ENCODE measurements at places on chromosomes 2 and 18.
A peak's percentile ranks its signal among the peaks of the same experiment; 100 is the strongest.

- DNase-seq: no peak
These were observed 128.8 kb upstream of the SESTD1 start for GRCh38 chr2:179393481-179393880.

DNA sequence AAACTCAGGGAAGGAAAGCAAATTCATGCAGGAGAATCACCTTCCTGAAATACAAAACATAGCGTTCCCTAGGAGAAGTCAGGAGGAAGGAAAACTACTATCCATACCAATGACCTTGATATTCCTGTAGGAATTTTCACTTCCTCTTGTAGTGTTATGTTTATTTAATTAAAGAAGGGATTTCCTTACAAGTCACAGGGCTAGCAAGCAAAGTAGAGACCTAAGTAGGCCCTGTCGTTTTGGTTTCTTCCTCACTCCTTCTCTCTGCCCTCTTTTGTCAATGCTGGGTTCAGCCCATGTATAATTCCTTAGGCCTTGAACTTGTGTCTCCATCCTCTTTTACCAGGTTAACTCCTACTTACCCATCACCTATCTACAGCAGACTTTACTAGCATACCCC, 435.2 kb upstream of the LRATD1 start:
- no peak for DNase-seq

- DNase-seq: no peak
These were observed 123.1 kb upstream of the STK17B start for GRCh38 chr2:196294516-196294909.

DNA sequence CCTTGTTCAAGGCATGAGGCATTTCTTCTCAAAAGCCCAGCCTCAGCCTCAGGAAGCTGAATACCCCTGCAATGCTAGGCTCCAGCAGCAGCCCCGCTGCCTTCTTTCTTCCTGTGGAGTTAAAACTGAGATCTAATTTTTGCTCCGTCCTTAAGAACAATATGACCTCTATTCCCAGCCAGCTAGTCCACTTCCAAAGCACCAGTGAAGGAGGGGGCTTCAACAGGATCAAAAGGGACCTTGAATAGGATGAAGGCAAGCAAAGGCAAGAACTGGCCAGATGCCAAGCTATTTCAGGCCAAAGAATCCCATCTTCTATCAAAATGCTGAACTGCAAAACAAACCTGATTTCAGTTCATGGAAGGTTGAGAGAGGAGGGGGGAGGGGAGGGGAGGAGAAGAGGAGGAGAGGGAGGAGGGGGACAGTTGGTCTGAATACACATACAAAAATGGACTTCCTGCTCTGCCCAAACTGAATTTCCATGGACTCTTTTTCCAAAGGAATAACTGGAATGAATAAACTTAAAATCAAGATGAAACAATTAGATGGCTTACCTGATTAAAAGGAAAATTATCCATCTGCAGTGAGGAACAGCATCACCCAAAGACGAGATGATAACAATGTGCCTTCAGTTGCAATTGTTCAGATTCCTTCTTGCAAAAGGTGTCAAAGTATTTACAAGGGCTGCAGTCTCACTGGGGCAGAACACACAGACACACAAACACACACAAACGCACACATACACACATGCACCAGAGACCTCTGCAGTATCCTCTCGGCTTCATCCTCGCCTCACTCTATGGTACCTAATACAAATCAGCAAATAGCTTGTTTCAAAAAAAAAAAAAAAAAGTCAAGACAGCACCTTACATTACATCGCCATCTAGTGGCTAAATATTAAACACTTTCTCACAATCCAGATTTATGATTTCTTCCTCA, at the start of gene SCN1A:
Gene SCN1A (minus strand): TSS at position 804 of the 939 bp plus-strand sequence. CDS start 54,399 bp downstream, outside the sequence.
- peak; percentile 77 for DNase-seq

DNA sequence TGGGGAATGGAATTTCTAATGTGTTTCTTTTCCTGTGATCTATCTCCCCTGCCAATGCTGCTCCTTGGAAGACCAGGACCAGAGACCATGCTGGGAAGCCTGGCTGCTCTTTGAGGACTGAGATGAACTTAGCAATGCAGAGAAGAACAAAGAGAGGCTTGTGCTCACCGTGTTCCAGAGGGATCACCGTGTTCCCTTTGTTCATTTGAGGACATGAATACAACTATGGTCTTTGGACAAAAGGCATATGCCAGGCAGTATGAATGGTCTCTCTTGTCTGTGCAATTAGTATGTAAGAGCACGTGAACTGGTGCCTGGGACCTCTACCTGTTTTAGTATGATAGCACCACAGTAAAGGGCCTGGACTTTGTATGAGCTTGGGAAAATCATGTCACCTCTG, 139.9 kb downstream of the TDRD15 start:
- no peak for DNase-seq

- DNase-seq: no peak
These were observed 229.2 kb downstream of the SEPTIN10 start for GRCh38 chr2:109384308-109385271.

DNA sequence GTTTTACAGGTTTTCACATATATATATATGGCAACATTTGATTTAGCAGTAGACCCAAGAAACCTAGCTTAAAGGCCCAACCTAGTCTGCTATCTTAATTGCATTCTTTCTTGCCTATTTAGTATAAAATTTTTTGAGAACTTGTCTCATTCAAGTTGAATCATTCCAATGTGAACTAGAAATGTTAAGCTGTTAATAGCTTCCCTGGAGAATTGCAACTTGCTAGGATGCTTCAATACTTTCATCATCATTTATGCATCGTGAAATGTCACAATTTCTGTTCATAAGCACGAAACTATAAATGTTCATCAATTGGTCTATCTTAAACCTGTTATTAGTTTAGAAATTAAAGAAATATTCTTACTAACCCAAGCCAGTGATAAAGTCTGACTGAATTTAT, 217.6 kb downstream of the BABAM2 start:
- DNase-seq: no peak

DNA sequence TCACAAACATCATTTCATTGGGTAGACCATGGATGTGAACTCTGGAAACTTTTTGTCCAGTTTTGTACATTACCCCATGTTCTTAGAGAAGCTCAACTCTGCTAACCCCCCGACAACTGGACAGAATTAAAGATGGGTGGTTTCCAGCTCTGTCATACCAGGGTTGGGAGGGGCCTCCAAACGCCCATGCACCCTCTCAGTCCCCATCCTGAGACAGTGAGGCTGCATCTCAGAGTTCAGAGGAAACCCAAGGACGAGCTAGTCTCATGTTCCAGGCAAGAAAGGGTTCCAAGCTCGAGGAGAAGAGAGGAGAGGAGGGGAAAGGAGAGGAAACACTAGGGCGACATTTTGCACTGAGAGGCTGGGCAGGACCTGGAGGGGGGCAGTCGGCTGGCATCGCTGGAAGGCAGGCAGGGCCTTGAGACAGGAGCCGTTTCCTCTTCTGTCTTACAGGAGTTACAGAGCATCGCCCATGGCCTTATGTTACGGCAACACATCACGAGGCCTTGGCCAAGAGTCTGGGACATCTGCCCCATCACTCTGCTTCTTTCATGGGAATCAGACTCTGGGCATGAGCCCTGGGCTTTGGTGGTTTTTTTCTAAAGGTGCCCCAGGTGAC, 16.4 kb downstream of the MAL start:
- no peak for DNase-seq

DNA sequence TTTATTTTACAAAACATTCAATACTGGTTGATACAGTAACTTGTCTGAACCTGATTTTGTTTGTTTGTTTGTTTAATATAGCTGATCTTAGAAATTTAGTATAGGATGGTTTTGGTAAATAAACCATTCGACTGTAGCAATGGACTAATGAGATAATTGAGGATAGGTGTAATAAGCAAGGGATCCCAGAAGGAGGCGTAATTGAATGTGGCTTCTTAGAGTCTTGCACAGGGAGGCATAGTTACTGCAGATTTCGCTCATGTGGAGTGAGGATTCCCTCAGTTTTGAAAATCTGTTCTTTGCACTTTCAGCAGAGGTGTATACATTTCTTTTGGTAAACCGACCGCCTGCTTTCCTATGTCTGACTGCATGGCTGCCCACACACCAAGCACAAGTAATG, 709.6 kb downstream of the SOCS6 start:
- DNase-seq: no peak

GRCh38 chr2:173252581-173252980, 102.1 kb upstream of the CDCA7 start:
- DNase-seq: no peak

GRCh38 chr2:195600778-195601177, 56.2 kb upstream of the SLC39A10 start:
- no peak for DNase-seq

DNA sequence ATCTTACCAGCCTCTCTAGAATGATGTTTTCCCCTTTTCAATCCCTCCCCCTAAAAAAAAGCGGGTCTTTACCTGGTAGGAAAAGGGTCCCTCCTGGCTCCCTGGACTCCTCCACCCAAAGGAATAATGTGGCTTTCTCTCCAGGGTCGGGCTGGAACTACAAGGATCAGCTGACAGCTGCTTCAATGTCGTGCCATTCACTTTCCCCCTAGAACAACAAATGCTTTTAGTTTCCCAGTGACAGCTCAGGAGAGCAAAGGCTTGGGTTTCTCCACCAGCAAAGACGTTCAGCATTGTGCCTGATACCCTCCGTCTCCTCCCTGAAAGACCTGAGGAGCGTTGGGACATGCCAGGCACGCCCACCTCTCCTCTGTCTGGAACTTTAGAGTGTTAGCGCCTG, 173.8 kb upstream of the SIX3 start:
- DNase-seq: no peak

DNA sequence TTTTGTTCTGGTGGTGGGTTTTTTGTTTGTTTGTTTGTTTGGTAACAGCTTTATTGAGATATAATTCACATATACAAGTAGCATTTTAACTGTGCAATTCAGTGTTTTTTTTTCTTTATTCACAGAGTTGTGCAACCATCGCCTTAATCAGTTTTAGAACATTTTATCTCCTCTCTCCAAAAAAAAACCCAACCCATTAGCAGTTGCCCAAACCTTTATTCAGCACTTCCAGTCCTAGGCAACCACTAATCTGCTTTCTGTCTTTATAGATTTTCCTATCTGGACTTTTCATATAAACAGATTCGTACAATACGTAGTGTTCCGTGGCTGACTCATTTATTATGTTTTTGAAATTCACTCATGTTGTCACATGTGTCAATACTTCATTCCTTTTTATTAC, 38.7 kb downstream of the CCDC138 start:
- no peak for DNase-seq

DNA sequence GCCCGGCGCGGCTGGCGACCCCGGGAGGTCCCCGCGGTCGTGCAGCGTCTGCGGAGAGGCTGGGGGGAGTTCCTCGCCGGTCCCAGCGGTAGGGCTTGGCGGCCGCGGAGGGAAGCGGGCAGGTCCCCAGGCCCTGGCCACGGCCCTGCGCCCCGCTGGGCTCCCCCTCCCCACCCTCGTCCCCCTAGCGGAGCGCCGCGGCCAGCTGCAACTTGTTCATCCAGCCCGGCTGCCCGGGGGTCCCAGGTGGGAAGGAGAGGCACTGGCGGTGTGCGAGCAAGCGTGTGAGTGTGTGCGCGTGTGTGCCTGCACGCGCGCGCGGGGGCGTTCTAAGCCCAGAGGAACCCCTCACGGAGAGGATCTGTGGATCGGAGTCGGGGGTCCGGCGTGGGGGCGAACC, 1.3 kb downstream of the PTPRM start:
- DNase-seq: peak; percentile 37

- DNase-seq: no peak
These were observed 174.6 kb upstream of the PID1 start for GRCh38 chr2:229445501-229446211.

DNA sequence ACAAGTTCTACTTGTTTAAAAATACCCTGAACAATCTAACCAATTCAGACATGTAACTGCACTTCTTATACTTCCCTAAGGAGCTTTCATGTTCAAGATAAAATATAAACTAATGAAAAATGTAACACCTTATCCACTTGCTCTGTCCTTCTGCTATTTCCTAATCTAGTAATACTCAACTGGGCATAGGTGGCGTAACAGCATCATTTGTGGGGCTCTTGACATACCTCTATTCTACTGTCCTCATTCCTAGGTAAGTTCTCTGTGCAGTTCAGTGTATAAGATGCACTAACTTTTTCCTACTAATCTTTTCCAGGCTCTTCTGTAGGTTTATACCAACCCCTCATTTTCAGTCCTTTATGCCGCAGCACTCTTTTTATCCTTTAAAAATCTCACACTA, 36.7 kb downstream of the PRKD3 start:
- DNase-seq: no peak

- DNase-seq: no peak
These were observed 999 bp upstream of the IL36B start for GRCh38 chr2:113053666-113054065.

DNA sequence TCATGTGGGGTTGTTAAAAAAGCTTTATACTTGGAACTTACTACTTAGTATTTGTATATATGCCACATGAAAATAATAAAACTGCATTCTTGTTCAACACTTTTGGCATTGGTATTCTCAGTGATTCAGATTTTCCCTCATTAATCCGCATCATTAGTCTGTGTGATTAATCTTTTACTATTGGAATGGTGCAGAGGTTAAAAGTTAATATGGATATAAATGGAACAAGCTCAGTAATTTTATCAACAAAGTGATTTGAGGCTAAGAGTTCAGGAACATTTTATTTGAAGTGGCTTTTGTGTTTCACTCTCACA, 45.4 kb upstream of the REG3G start:
- no peak for DNase-seq

- DNase-seq: no peak
These were observed at the start of gene CD226 for GRCh38 chr18:69947361-69948133. Gene CD226, minus strand, starts transcription at chr18:69947873. Its CDS starts 467 bp downstream, at chr18:69947406.

GRCh38 chr18:12774982-12775381, 72.1 kb downstream of the PSMG2 start:
- DNase-seq: no peak

DNA sequence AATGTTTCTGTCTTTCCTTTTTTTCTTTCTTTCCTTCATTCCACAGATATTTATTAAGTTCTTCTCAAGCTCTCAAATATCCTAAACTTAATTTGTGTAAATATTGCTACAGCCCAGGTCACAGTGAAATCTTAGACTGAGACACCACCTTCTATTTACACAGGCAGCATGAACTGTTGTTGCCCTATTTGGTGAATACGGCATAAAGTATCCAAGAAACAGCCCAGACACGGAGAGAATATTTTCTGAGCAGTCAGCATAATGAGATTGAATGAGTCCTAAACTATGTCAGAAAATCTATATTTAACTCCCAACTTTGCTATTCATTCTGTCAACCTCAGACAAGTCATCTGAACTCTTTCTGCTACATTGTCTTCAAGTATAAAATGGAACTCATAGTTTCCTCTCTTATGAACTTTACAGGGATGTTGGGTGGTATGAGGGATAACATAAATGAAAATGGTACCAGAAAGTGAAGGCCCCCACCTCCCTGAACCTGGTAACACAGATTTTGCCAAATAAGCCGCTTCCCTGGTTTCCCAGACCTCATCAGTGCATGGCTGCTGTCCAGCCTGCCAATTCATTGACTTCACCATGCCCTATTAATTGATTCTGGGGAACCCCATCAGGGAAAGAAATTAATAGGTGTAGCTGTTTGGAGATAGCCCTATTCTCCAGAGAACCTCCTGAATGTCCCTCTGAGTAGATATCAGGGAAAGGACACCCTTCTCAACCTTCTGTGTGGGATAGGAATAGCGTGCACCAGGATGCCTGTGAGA, 235.9 kb downstream of the SETBP1 start:
- no peak for DNase-seq
